ENCODE measurements at places on chromosomes 12 and 14.

GRCh38 chr14:82565825-82566224, 1032.2 kb upstream of the SEL1L start:
- no peak for DNase-seq

- no peak for DNase-seq
Observed at GRCh38 chr12:113408756-113409298, 5.1 kb upstream of the SDS start.

DNA sequence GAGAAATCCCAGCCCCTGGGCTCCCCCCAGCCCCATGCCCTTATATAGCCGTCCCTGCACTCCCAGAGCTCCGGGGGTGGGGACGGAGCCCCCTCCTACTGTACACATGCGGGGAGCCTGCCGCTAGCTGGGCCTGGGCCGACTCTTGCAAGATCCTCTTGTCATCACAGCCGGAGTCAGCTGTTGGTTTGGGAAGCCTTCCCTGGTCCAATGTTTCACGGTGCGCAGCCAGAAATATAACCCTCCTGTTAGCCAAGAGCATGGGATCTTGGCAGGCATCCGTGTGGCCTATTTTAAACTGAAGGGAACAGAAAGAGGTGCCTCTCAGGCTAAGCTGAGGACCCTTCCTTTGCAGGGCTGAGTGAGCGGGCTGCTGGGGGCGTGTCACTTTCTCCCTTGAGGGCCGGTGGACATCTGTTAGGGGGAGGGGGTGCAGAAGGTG, 175.3 kb downstream of the TSPAN9 start:
- no peak for DNase-seq

DNA sequence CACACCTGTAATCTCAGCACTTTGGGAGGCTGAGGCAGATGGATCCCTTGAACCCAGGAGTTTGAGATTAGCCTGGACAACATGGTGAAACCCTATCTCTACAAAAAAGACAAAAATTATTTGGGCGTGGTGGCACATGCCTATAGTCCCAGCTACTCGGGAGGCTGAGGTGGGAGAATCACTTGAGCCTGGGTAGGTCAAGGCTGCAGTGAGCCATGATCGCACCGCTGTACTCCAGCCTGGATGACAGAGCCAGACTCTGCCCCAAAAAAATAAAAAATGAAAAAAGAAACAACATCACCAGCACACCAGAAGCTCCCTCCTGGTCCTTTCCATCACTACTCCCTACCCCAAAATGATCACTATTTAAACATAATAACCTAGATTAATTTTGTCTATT, 2.6 kb downstream of the VEZT start:
- no peak for DNase-seq

DNA sequence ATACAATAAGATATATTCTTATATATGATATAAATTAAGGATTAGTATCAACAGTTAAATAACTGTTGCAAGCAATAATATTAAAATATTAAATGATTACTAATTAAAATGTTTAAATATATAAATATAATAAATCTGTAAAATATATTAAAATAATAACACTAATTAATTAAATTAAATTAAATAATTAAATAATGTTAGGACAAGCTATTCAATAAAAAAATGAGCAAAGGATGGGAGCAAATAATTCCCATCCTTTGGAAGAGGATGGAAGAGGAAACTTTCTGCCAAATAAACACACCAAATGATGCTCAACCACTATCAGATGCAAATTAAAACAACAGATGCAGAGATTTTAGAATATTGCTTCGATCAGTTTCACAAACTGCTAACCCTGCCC, 39.4 kb upstream of the BMP4 start:
- no peak for DNase-seq

GRCh38 chr12:92722897-92723296, 20.1 kb downstream of the PLEKHG7 start:
- DNase-seq: no peak

DNA sequence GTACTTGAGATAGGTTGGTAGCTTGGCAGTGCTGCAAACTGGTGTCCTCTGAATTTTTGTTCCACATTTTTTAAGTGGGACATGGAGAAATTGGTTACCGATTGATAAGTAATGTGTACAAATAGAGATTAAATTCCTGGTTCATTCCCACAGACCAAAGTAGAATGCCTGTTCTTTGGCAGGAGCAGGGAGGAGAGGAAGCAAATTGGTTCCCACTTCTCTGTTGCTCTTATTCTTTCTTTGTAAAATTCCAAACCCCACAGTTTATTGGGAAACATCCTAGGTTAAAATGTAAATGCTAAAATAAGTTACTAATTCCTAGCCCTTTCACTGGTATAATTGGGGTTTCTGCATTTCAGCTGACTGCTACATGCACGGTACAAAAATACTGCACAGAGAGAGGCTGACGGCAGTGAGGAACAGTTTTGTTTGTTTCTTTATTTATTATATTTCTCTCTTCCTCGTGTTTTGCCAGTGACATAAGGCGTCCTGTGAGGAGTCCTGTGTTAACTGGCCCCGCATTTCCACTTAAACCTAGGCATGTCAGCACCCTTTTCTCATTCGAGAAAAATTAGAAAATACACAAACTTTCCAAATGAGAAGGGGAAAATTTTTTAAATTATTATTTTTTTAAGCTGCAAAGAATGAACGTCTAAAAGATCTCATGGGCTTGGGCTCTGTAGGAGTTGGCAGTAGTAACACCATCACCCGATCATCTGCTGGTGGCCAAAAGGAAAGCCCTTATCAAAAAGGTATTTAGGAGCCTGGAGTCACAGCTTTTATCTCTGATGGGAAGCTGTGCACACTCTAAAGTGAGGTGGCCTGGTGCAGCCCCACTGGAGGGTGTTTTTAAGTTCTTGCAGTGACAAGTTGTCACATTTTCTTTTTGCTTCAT, 25.4 kb upstream of the BCL7A start:
- DNase-seq: no peak

DNA sequence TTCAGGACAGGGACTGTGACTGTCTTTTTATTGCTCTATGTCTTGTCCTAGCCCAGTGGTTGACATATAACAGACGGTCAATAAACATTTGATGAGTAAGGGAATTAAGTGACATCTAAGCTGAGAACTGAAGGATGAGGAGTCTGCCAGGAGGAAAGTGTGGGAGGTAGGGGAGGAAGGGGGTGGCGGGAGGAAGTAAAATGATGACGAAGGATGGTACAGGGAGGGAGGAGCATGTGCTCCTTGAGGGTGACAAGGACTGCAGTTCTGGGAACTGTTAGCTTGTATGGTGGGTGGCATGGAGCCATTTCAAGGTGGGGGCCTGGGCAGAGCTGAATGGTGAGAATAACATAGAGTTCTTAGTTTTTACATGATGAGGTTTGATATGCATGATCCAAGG, 64.4 kb downstream of the RGS6 start:
- no peak for DNase-seq

DNA sequence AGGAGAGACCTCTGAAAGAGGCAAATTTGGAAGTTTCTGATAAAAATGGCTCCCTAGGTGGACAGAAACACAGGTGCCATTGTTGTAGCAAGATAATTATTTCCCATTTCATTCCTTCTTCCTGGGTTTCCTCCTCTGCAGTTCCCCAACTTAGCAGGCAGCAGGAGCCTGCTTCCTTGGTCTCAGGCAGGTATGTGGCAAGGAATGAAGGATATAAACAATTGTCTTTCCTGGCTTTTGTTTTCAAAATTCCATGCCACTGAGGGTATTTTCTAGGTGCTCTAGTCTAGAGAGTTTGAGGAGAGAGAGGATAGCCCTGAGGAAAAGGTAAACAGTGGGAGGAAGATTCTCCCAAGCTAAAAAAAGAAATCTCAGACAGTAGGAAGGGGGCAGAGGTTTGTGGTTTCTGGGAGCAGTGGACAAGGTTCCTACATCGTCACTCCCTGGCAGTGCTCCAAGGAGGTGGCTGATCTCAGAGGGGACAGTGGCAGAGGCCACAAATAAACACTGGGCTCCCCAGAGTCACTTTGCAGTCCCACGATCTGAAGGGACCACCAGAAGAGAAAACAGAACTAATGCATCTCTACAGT, 82.6 kb upstream of the IGF1 start:
- DNase-seq: no peak

DNA sequence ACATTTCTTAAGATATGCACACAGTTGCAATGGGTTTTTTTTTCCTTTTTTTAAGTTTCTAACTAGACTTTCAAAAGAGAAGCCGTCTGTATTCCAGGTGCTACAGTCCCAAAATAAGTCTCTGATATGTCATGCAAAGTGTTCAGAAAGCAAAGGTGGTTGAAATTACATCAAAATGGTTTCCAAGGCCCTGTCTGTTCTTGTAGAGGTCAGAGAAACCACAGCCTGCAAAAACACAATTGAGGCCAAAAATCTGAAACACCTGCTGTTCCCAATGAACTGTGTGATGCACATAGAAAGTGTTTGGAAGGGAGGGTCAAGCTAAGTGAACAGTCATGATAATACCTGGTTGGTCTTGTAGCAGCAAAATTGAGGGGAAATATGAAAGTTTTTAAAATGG, 91.0 kb downstream of the VRK1 start:
- DNase-seq: no peak

DNA sequence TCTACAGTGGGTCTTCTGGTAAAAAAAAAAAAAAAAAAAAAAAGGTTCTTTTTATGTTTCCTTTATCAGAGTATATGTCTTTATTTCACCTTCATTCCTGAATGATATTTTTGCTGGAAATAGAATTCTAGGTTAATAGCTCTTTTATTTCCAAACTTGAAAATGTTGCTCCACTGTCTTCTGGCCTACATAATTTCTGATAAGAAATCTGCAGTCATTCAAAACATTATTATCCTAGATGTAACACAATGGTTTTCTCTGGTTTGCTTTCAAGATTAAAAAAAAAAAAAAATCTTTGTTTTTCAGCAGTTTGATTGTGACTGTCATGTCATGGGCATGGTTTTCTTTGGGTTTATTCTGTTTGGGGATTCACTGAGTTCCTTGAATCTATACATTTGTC, 19.5 kb downstream of the DCP1B start:
- no peak for DNase-seq

DNA sequence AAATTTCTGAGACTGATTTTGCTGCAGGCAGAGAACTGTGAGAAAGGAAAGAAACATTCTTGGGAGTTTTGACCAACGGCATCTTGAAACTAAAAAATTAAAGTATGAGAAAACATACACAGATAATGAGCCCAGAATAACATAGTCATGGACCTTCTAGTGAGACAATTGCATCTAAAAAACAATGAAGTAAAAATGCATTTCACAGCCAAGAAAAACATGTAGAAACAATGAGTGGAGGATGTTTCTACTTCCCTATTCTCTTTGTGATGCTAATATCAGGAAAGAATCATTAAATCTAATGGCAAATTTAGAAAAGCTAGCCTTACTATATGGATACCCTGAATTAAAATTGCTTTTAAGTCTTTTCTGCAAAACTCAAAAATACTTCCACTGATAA, 12.2 kb upstream of the PLEKHG7 start:
- no peak for DNase-seq

DNA sequence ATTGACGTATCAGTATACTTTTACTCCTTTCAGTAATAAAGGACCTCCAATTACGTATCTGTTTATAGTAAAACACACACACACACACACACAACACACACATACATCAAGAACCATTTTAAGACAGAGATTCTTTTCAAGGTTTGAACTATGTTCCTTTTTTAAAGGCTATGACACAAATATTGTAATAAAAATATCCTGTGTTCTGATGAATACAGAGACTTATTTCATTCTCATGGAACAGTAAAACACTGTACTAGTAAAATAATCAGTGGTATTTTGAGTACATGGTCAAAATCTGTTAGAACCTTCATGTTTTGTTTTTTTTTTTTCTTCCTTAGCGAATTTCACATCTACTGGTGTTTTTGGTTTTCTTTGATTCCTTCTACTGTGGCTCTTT, 7.6 kb downstream of the FLRT2 start:
- no peak for DNase-seq

GRCh38 chr12:129848876-129849275, 54.9 kb downstream of the TMEM132D start:
- no peak for DNase-seq

DNA sequence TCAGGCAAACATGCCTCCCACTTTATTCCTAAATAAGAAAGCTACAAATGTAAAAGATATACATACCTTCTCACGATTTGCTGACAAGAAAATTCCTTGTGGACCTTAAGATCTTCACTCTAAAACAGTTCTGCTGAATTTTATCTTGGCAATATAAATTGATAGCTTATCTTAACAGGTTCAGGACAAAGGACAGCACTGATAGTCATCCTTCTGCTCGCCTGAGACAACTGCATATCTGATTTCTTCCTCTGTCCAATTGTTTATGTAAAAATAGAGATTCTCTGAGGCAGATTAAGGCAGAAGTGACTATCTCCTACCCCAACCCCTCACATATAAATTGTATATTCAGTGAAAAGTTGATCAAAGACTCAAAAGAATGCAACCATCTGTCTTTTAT, 44.9 kb downstream of the CAPZA3 start:
- DNase-seq: no peak

GRCh38 chr12:129363041-129363440, 509.8 kb downstream of the GLT1D1 start:
- DNase-seq: no peak

- no peak for DNase-seq
Observed at GRCh38 chr14:64554556-64554955, 4.8 kb downstream of the PPP1R36 start.

DNA sequence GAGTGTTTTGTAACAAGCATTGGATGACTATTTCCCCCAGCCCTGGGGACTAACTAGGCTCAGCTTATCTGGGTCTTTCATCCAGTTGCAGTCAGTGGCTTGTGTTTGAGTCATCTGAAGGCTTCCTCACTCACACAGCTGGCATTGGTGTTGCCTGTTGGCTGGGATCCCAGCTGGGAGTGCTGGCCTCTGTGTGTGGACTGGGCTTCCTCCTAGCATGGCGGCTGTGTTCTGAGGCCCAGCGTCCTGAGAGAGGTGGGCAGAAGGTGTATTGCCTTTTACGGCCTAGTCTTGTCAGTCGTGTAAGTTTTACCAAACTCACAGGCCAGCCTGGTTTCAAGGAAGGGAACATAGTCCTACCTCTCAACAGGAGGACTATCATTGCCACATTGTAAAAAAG, 28.3 kb upstream of the PPP2R5C start:
- no peak for DNase-seq

GRCh38 chr12:109613649-109614455, 40.3 kb downstream of the MVK start:
- no peak for DNase-seq

- DNase-seq: no peak
Observed at GRCh38 chr12:75525263-75525662, 13.9 kb upstream of the KRR1 start.

DNA sequence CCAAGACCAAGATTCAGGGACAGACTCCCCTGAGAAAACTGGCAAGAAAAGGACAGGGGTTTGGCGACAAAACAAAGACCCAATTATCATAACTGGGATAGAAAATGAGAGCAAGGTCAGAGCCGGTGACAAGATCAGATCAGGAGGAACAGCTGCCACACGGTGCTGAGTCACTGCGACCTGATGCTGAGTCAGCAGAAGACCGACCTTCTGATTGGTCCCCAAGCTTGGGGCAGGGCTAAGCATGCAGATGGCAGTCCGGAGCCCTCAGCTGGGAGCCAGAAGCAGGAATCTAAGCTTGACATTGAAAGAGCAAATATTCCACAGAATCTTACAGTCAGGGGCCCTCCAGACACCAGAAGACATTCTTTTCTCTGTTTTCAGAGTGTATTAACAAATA, 19.1 kb upstream of the ARMH4 start:
- DNase-seq: peak; percentile 72

All from type B pancreatic cell (in vitro differentiated cells).